ENCODE measurements at places on chromosomes 2 and 18. TPM values are rescaled to one million over a fixed set of nuclear protein-coding genes. Genes with fewer than 3 reads are reported as not detected.

The EPB41L5 gene
- total RNA-seq, result 10.5 TPM

The TNFRSF11A gene
- 3.1 TPM for total RNA-seq

The CCDC142 gene
- 24.2 TPM for total RNA-seq

The TUBB8B gene
- not detected for total RNA-seq

The NYAP2 gene
- 0.17 TPM for total RNA-seq

The CCDC138 gene
- total RNA-seq, result 10.5 TPM

The KLHL30 gene
- total RNA-seq, result not detected

The SLC25A12 gene
- 16.2 TPM for total RNA-seq

The GKN2 gene
- total RNA-seq, result not detected

The TMEM17 gene
- 0.51 TPM for total RNA-seq

The GPR45 gene
- not detected for total RNA-seq

The NMUR1 gene
- total RNA-seq, result 6.2 TPM

The SPP2 gene
- total RNA-seq, result not detected

The PKDCC gene
- total RNA-seq, result 60.8 TPM

GRCh38 chr2:71614976-71615766, 161.8 kb downstream of the DYSF start:
- no peak for DNase-seq

- DNase-seq, result no peak
These were observed 10.7 kb downstream of the LPIN1 start for GRCh38 chr2:11757101-11757500.

DNA sequence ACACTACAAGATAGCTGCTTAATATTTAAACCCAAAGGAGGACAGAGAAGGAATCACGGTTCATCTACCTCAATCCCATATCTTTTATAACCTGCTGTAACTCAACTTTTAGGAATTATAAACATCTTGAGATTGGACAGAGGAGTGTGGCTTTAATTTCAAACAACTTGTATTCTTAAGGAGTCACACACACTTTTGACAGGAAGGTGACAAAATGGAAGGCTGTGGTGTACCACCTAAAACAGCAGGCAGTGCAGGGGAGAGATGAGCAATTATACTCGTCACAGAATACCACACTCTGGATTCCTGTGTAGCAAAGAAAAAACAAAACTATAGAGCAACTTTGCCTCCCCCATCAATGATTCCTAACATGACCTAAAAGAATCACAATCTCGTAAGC, 194.8 kb downstream of the ZEB2 start:
- DNase-seq, result no peak

DNA sequence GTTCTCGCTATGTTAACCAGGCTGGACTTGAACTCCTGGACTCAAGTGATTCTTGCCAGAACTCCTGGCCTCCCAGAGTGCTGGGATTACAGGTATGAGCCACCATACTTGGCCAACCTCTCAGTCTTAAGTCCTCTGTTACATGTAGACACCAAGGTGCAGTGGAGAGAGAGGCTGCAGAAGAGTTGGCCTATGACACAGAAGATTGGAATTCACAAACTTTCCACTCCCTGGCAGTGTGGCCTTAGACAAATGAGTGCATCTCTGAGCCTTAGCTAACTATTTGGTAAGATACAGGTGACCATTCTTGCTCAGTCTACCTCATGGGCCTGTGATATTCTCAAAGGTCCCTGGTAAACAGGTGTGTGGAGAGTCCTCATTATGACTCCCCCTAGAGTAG, 159.7 kb downstream of the MYCN start:
- no peak for DNase-seq

DNA sequence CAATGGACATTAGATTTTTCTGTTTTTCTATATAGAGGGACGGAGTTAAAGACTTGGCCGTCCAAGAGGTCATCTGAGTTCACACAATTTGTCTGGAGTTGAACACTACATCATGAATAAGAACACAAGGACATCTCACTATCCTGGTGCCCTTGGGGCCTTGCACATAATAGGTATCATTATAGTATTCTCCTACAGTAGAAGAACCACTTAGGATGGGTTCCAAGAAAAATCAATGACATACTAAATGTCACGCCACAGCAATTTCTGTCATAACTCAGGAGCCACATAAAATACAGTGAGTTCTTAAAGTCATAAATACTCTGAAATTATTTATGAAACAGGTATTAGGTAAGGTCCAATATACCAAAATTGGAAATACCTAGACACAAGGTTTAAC, 154.4 kb downstream of the NCKAP5 start:
- DNase-seq, result no peak

DNA sequence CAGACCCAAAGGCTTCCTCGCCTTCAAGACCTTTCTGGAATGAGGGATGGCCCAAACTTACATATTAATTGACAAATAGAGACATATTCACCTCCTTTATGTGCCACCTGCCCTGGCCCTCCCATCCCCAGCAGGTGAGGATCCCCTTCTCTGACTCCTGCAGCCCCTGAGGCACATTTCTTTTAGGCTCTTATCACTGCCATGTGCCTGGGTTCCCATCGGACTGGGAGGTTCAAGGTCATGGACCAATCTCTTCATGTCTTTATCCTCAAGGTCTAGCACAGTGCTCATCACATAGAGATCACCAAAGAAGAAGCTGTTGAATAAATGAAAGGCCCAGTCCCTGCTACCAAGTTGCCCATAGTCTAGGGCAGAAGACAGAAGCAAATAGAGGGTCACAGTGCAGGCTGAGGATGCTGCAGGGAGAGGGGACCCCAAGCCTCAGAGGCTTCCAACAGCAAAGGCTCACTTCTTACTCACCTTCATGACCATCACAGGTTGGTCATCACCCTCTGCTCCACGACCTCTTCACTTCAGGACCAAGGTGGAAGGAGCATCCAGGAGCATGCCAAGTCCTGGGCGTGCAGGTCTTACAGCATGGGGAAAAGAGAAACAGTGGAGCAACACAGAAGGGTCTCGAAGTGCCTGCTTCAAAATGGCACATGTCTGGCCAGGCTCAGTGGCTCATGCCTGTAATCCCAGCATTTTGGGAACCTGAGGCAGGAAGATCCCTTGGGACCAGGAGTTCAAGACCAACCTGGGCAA, 193.9 kb downstream of the SMAD2 start:
- DNase-seq, result peak; percentile 16

- DNase-seq, result no peak
These were observed 76.1 kb downstream of the THADA start for GRCh38 chr2:43519643-43520221.

DNA sequence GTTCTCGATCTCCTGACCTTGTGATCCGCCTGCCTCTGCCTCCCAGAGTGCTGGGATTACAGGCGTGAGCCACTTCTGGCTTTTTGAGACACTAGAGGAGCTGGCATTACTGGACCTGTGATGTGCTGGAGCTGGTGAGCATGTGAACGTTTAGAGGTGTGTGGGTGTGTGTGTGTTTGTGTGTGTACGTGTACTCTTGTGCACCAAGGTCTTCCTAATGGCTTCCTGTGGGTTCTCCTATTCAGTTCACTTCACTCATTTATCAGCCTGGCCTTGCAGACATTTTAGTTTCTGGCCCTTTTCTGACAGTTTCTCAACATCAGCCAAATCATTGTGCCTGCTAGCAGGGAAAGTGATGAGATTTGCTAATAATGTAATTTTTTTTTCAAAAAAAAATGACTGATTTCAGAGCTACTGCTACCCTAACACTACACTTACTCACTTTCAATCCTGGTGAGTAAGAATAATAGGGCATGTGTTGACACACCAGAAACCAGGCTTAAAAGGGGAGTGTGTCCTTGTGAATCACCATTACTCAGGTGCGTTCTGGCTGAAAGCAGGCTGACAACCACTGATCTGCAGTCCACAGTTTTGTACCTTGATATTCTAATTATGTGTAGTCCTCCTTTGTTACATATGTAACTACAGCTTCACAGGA, 41.0 kb upstream of the ACTR3 start:
- no peak for DNase-seq

GRCh38 chr18:46429649-46430224, 227.3 kb downstream of the LOXHD1 start:
- DNase-seq, result no peak

GRCh38 chr2:177758591-177759371, 313.8 kb downstream of the PDE11A start:
- no peak for DNase-seq

GRCh38 chr18:73719611-73720010, 428.0 kb downstream of the FBXO15 start:
- DNase-seq, result no peak

- no peak for DNase-seq
These were observed 19.5 kb downstream of the SLC25A12 start for GRCh38 chr2:171874517-171874916.

GRCh38 chr2:236862961-236863728, 222.5 kb upstream of the COPS8 start:
- no peak for DNase-seq

- DNase-seq, result no peak
These were observed 58.8 kb downstream of the BAZ2B start for GRCh38 chr2:159557437-159558034.

DNA sequence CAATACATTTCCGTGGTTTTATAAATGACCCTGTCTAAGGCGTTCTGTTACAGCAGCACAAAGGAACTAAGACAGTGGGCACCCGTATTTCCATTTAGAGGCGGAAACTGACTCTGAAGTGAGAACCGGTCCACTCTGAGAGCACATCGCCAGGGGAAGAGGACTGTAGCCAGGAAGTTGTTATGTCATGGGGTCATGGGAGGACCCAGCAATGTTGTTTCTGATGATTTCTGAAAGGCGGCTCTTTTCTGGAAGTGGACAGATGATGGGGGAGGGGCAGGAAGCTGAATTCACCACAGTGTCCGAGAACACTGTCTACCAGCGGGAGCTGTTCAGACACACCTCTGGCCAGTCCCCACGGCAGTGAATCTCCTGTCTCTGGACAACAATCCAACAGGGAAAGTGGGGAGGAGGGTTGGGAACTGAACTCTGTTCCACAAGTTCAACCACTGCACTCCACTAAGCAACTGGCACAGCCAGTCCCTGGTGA, 2.1 kb upstream of the LRRFIP1 start:
- DNase-seq, result no peak

DNA sequence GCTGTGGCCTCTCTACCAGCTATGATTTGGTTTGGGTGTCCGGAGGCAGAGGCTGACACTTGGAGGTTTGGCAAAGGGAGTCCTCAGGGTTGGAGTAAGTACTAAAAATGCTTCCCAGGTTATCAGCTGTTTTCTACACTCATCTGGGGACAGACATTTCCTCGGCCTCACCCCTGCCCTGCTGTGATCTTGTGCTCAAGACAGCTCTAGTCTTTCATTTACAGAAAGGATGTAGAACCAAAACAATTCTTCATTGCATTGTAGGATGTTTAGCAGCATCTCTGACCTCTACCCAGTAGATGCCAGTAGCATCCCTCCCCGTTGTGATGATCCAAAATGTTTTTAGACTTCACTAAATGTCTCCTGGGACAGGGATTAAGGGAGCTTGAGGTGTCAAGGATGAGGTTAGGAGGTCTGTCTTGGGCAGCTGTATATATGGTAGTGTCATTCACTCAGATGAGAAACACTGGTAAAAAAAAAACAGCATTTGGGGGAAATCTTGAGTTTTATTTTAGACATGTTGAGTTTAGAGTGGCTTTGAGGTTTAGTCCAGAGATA, 26.6 kb downstream of the CD28 start:
- DNase-seq, result no peak

DNA sequence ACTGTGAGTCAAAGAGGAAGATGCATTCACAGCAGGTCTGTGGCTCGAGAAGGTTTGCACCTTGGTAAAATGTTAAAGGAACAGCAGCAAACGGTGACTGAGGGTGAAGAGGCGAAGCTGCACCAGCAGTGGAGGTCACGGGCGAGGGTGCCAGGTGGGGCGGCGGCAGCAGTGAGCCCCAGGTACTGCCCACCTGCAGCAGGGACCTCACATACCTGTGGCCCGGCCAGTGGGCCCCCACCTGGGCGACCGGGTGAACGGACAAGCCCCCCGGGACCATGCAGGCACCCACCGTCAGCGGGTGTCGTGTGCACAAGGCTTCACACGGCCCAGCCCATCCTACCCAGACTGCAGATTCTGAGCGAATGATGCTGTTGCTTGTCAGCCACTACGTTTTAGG, 23.6 kb upstream of the KCNG2 start:
- DNase-seq, result peak; percentile 43

DNA sequence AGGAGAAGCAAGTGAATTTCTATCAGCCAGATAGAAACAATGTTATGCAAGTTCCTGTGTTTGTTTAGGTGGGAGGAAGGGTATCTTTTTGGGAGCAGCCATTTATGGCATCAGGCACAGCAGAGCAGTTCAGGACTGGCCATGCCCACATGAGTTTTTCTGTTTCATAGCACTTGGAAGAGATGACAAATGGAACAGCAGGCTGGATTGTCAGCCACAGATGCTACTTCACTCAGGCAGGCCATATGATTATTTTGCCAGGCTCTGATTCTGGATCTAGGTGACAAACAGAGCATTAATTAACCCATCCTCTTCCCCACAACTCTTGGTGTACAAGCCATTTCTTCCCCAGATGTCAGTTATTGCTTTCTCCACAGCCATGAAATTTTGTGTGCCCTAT, 63.8 kb downstream of the GALNT13 start:
- DNase-seq, result no peak

DNA sequence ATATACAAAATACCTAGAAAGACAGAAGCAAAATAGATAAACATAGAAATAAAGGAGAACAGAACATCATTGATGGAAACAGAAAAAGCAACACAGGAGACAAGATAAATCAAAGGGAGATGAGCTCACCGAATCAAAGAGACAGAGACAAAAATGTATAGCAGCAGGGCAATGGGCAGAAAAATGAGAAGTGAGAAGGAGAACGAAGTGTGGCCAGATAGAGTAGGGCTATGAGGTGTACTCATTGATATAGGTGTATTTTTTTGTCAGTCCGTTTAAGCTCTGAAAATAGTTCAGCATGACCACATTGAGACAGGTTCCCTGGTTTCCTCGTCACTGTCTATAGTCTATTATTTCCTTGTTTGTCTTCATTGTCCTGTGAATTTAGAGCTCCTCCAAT, 55.1 kb downstream of the SP100 start:
- no peak for DNase-seq

GRCh38 chr2:217361483-217361880, 501.6 kb upstream of the TNP1 start:
- no peak for DNase-seq

DNA sequence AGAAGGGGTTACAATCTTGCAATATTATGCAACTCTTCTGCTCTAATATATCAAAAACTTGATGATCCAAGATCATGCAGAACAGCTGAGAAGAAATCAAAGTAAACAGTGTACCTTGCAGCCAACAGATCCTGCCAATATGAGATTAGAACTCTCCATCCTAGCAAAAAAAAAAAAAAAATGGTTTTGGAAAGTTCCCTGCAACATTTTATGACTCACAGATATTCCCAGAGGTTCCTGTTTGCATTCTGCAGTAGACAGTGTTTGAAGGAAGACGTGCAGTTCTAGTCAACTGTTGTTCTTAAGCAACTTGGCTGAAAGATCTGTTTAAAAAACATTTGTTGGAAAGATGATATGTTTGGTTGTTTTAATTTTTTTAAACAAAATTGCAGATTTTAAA, 103.6 kb upstream of the WDR75 start:
- no peak for DNase-seq

DNA sequence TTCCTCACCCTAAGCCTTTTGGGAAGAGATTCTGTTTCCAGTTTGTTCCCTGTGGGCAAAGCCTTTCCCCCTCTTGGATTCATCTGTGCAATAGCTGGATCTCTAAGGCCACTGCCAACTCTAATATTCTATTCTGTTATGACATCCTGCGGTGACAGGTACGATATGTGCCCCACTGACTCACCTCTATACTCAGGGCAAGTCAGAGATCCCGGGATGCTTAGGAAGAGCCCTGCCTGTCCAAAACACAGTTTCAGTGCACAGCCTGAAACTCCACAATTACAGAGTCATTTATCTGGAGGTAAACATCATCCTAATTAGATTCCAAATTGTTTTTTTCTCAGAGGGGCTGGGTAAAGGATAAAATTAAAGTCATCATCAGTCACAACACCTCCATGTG, 190.2 kb downstream of the TFCP2L1 start:
- no peak for DNase-seq

- no peak for DNase-seq
These were observed 27.2 kb upstream of the CYTIP start for GRCh38 chr2:157471078-157471477.

Data from spleen (tissue), 13 donors.